ENCODE measurements at places on chromosomes 5 and 9.

GRCh38 chr5:83551821-83552220, 80.3 kb downstream of the VCAN start:
- DNase-seq, result peak; percentile 66

GRCh38 chr5:152638996-152639552, 234.0 kb upstream of the NMUR2 start:
- DNase-seq, result no peak

DNA sequence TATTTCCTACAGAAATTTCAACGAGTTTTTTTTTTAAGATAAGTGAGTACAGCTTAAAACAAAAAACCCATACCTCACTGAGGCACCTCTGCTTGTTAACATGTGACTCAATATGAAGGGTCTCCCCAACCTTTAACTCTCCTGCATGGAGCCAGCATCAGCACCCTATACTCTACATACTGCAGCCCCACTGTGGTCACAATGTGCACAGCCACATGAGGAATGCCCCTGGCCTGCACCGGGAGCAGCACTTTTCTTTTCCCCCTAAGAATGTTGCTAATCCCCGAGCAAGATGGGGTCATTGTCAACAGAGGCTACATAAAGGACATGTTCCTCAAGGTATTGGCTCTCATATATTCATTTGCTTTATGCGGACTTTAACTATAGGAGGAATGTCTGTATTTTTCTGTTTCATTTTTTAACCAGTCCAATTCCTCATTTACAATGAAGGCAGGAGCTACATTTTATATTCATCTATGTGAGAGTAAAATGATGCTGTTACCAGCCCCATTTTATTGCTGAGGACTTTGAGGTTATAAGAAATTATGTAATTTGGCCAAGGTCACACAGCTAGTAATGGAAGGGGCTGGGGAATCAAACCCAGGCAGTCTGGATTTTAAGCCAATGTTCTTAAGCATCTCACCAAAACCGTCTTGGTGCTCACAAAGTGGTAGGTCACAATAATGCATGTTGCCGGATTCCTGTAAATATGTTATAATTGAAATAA, 93.0 kb downstream of the APBA1 start:
- DNase-seq, result no peak

DNA sequence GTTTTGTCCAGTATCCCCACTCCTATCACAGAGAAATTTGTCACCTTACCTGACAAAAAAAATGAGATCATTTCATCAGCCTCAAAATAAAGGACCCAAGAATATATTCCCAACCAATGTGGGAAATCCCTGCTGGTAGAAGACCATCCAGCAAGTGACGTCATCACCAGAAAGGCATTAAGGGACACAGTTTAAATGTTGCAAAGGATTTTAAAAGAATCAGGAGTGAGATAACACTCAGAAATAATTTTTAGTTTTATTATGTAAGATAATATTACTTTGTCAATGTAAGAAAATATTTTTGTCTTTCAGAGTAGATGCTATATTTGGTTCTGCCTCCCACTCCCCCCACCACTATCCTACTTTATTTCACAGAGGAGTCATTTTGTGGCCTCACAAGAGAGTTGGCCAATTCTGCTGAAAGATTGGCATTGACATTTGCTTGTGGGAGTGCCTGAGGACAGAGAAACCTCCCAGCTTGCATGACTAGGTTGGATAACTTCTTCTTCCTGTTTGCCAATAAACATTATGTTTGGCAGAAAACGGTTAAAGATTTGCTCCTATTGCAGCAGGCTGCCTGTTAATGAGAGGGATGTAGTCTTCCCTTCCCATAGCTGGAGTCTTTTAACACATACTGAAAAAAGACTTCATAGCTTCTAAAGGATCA, 288.6 kb upstream of the DAB2 start:
- DNase-seq, result peak; percentile 64

GRCh38 chr5:1750469-1750868, 49.2 kb downstream of the MRPL36 start:
- no peak for DNase-seq

DNA sequence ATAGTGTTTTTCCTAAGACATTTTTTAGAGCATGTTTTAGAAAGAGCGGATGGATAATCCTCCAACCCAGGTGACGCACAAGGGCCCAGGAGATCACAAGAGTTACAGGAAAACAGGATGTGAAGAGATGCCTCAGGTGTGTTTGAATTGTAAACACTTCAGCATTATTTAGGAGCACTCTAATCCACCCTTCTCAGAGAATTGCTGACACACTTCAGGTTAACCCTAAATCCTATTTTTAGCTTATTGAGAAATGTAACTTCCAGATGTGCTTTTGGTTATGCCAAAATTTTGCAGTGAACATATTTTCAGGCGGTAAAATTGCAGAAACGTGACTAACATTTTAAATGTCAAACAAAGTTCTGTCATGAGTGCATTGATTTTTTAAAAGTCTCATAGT, 755.4 kb upstream of the CTNND2 start:
- DNase-seq, result no peak

DNA sequence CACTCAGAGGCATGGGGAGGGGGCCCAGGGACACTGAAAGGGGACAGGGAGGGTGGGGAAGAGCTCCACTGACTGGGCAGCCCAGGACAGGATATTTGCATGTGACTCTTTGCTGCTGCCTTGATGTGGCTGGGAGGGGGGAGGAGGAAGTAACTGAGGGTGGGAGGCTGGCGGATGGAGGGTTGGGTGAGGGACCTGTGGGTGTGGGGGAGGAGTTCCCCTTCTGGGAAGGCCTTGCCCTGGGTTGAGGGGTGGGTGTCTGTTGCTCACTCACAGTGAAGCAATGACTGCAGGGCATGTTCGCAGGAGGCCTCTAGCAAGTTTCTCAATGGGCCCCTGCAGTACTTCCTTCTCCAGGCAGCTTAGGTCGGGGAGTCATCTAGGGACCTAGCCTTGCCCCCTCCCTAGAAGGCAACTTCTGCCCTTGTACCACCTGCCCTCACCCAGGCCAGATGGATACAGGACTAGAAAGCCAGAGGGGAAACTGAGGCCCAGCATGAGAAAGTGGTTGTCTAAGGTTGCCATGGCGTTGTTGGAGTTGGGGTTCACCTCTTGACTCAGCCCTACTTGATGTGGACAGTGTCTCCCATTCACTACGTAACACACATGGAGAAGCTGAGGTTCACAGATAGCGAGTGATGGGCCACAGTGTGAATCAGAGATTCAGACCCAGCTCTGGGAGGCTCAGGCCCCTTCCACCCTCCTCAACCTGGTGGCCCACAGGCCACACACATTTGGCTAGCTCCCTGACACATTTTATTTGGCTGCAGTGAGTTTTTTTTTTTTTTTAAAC, 3.0 kb downstream of the GRK6 start:
- DNase-seq, result no peak

DNA sequence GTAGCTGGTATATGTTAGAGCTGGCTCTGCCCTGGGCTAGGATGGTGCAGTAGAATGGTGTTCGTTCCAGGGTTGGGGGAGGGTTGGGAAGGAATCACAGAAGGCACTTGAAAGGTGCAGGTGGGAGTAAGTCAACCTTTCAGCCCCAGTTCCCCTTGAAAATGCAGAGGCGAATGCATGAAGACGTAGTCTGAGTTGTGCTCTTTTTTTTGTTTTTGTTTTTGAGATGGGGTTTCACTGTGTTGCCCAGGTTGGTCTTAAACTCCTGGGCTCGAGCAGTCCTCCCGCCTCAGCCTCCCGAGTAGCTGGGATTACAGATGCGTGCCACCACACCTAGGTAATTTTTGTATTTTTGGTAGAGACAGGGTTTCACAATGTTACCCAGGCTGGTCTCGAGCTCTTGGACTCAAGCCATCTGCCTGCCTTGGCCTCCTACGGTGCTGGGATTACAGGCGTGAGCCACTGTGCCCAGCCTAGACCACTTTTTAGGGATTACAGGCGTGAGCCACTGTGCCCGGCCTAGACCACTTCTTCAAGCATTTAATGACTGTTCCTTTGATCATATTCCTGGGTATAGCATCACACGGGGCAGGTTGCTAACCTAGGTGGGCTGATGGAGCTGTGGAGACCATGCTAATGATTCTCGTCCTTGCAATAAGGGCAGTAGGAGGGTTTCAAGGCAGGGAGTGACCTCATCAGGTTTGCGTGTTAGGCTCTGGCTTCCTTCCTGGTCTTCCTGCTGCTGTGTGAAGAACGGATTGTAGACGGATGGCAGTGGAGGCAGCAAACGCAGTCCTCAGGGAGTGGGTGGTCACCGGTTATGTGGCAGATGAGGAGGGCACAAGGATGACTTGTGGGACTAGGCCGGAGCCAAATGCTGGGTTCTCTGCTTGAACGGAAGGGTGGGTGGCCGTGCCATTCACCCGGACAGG, 13.7 kb downstream of the EHMT1 start:
- no peak for DNase-seq

- peak; percentile 25 for DNase-seq
Observed at GRCh38 chr9:70835323-70835722, 286.1 kb downstream of the TRPM3 start.

GRCh38 chr5:127848098-127848497, 144.9 kb downstream of the CCDC192 start:
- DNase-seq, result no peak

- DNase-seq, result no peak
Observed at GRCh38 chr9:99876190-99876589, 30.3 kb upstream of the STX17 start.

DNA sequence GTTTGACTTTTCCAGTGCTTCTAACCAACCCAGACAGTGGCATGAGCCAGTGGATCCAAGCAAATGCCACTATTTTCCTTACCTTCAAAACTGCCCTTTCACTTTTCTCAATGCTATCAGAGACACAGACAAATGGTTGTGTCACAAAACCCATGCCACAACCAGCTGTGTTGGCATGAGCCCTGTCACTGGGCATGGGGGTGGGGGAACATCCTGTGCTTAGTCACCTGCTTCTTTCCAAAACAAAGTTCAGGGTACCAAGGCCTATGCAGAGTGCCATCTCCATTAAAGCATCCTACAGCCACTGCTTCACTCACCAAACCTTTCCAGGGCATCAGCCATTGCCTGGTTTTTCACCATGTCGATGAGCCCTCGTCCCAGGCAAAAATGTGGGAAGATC, 30.1 kb downstream of the NIPSNAP3B start:
- no peak for DNase-seq

DNA sequence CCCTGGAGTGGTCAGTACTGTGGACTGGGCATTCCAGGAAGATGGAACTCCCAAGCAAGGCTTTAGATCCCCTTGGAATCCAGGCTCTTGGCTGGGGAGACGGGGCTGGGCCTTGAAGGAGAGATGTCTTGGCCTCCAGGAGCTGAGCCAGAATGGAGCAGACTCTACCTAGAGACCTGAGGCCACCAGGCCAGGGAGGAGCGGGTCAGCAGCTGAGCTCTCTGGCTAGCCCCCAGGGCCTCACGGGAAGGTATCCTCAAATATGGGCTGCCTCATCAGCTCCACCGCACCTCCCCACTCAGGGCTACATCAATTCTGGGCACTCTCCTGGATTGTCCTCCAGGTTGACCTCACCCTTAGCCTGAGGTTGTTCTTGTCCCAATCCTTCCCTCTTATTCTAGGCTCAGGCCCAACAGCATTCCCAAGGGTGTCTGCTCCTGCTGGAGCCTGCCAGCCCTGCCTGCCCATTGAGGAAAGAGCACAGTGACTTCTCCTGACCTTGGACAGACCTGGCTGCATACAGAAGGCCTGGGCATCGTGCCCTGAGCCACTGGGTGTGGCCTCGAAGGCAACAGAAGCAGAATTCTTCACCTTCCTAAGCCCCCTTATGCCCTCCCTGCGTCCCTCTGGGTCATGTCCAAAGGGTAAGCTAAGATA, 3.0 kb upstream of the PDLIM4 start:
- DNase-seq, result no peak

DNA sequence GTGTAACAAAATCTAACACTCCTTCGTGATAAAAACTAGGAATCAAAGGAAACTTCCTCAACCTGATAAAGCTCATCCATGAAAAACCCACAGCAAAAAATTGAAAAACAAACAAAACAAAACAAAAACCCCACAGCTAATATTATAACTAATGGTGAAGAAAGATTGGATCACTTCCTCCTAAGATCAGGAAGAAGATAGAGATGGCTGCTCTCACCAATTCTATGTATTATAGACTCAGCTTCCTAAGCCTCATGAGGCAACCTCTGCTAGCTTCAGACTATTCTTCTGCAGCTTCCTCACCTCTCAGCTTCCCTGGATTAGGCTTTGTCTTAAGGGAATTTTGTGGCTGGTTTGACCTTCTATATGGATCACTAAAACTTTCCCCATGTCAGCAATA, 40.1 kb downstream of the PHAX start:
- DNase-seq, result no peak

GRCh38 chr5:112348915-112349314, 70.2 kb downstream of the EPB41L4A start:
- DNase-seq, result no peak

DNA sequence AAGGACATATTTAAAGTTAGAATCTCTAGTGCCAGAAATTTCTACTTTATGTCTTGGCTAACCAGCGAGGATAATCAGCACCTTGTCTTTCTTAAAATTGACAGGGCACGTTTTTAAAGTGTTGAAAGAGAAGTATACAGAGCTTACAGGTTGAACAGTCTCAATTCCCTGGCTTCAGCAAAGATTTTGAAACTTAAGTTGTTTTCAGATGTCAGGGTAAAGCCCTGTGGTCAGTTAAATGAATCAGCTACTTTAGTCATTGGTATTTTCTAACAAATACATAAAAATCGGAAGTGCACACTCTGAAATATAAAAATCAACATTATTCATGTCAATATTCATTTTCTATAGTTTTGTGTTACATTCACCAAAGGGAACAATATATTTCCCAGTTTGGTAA, 29.1 kb downstream of the SNCAIP start:
- no peak for DNase-seq

- no peak for DNase-seq
Observed at GRCh38 chr9:19788614-19789271, at the start of gene SLC24A2. Gene SLC24A2, minus strand, starts transcription at chr9:19789037.

- DNase-seq, result peak; percentile 23
Observed at GRCh38 chr5:179986328-179986727, 78.6 kb upstream of the TBC1D9B start.

DNA sequence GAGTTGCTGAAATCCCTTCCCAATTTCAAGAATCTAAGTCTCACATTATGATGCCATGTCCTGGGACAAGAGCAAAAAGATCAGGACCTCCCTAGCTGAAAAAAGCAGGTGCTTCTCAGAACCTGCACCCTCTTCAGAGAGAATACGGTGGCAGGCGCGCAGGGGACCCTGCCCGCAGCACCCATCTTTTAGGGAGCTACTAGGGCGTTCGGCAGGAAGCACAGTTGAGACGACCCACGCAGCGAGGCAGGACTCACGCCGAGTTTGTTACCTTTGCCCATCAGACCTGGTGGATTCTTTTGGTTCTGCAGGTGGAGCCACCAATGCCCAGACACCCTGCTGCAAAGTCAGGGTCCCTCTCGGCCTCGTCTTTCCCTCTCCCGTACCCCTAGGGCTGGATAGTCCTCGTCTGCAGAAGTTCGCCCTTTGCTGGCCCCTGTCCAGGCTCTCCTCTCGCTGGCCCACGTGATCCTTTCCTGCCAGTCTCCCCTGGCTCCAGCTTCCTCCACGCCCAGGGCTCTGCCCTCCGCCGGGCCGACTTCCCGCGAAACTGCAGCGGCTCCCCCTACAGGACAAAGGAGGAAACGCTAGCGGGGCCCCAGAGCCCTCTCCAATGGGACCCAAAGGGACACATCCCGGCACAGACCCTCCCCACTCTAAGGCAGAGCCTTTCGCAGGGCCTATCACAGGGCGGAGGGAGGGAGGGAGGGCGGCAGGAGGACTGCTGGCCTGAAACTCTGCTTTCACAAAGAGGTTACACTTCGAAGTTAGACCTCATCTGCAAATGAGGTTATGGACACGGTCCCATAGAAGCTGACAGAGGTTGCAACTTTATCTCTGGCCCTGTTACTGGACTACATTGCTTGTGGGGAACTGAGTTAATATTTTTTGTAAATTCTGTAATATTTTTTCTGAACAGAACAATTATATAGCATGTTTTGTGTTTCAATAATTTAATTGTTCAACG, 28.8 kb downstream of the TMEM174 start:
- DNase-seq, result peak; percentile 71

Data from fibroblast of pulmonary artery (primary cell).